Left renal cortex interstitium (tissue), 4 donors: ENCODE measurements at places on chromosomes 7 and 10. TPM values are rescaled to one million over a fixed set of nuclear protein-coding genes. Genes with fewer than 3 reads are reported as not detected.

DNA sequence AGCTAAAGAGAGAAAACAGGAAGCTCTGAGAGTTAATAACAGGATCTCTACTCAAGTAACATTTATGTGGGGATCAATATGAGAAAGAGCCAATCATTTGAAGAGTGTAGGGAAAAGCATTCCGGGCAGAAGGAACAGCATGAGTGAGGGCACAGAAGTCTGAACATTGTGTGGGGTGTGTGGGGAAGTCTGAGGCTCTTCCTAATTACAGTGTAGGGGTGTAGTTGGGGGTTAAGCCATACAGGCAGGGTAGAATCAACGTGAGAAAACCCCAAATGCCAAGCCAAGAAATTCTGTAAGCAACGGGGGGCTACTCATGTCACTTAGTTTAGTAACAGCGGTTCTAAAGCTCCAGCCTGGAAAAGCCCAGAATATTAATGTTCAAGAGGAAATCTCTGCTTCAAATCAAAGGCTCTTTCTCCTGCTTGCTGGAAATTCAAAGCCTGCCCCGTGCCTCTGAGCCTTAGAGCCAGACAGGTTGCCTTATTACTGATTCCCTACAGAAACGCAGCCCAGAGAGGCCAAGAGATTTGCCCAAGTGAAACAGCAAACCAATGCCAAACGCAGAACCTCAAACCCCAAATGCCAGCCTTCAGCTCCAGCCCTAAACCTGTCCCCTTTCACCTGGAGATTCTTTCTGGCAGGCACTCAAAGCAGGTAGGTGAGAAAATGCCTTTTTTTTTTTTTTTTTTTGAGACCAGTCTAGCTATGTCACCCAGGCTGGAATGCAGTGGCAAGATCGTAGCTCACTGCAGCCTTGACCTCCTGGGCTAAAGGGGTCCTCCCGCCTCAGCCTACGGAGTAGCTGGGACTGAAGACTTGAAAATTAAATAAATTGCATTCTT, 36.1 kb downstream of the DNAJB12 start:
- no peak for DNase-seq

DNA sequence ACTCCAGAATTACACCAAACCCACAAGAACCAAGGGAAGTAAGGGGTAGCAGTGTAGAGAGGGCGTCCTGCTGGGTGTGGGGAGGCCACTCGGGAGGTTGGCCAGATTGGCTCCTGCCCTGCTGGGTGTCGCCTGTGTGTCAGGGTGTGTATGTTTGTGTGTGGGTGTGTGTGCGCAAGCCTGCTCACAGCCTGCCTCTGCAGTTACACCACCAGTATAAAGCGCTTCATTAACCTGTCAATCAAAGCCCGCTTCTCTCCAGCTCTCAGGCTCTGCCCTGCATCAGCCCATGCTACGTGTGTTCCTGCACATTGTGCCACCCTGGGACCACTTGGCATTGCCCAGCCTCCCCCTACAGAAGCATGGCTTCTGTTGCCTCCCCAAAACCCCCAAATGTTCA, 83.3 kb upstream of the PAX2 start:
- no peak for DNase-seq

- DNase-seq: no peak
Observed at GRCh38 chr10:125554016-125554703, 128.8 kb downstream of the TEX36 start.

- no peak for DNase-seq
Observed at GRCh38 chr7:122468945-122469344, 164.4 kb upstream of the FEZF1 start.

- DNase-seq: no peak
Observed at GRCh38 chr7:141028767-141029166, 14.0 kb upstream of the MRPS33 start.

DNA sequence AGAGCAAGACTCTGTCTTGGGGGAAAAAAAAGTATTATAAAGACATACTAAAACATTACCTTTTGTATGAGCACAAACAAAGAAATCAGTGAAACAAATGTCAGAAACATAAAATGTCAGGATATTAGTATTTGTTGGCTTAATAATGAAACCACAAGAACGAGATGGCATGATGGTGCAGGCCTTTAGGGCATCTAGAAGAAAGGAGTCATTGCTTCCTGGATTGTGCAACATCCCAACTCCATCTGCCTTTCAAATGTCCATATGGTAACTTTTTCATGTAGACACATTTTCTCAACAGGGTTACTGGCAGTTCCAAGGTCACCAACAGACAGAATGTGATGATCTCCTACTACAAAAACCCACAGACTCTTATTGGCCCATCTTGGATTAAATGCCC, 96.6 kb downstream of the ZNF248 start:
- no peak for DNase-seq

DNA sequence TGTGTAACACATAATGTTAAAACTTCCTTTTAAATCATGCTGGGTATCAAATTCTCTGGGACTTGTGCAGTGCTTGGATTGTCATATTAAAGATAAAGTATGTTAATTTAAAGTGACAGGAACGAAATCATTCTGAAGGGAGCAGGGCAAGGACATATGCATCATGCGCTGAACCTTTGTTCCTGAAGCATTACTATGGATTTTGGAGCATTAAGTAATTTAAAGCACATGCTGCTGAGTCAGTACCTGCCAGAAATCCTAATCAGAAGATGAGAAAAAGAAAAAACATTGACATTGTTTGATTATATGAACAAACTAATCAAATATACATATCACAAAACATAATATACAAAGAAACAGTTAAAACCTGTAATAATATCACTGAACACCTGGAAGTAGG, 101.4 kb downstream of the MICU1 start:
- DNase-seq: no peak

GRCh38 chr10:110511734-110512449, 14.2 kb downstream of the DUSP5 start:
- DNase-seq: no peak

GRCh38 chr10:130934293-130935127, 377.0 kb downstream of the TCERG1L start:
- DNase-seq: no peak

GRCh38 chr10:68231106-68231816, 652 bp downstream of the ATOH7 start:
- DNase-seq: no peak

DNA sequence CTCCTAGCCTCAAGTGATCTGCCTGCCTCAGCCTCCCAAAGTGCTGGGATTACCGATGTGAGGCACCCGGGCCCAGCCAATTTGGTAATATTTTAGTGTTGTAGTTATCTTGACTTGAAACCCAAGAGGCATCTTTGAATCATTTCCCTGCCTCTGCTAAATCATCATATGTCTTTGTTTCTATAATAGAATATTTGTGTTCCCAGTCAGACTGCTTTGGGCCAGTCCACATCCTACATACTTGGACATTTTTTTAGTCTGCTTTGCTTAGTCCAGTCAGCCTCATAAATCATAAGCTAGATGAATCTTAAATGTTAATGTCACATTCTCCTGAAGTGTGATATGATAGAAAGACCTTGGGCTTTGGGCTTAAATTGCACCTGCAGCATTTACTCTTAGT, 5.9 kb downstream of the STAM start:
- DNase-seq: no peak

DNA sequence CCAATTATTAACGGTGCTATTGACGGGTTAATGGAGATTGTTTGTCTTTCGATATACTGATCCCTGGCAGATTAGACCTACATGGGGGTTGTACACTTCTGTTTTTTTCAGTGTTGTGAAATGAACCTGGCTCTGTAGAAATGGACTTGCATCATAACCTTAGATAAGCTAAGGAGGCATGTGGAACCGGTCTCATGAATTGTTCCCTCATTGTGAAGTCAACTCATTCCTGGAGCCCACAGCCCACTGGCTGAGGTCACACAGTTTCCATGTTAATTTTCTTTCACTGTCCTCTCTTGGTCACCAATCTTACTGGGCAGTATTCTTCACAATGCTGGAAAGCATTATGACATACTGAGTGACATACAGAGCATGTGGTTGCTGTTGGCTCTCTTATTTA, 202.8 kb downstream of the BMPER start:
- DNase-seq: no peak

- no peak for DNase-seq
Observed at GRCh38 chr10:129122846-129123245, 344.2 kb upstream of the MGMT start.

- DNase-seq: no peak
Observed at GRCh38 chr10:36764823-36765222, 360.6 kb upstream of the ANKRD30A start.

GRCh38 chr7:5629941-5630340, 151.5 kb downstream of the RNF216 start:
- DNase-seq: no peak

- no peak for DNase-seq
Observed at GRCh38 chr10:98316170-98316569, 48.2 kb upstream of the LOXL4 start.

- DNase-seq: no peak
Observed at GRCh38 chr7:125823538-125823937, 893.9 kb upstream of the POT1 start.

DNA sequence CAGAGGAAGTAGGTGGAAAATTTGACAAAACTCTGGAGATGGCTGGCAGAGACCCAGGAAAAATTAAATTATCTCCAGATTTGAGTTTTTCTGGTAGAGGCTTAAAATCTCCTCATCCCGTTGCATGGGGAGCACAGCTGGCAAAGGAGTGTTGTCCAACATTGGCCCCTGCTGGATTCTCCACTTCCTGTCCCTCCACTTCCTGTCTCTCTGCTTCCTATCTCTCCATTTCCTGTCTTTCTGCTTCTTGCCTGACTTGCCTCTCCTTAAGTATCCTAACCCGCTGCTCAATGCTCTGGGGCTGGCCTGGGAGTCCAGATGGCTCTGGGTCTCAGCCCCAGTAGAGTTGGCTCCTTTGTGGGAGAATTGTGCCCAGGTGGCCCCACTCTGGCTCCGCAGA, 65.8 kb upstream of the EMX2 start:
- DNase-seq: no peak

DNA sequence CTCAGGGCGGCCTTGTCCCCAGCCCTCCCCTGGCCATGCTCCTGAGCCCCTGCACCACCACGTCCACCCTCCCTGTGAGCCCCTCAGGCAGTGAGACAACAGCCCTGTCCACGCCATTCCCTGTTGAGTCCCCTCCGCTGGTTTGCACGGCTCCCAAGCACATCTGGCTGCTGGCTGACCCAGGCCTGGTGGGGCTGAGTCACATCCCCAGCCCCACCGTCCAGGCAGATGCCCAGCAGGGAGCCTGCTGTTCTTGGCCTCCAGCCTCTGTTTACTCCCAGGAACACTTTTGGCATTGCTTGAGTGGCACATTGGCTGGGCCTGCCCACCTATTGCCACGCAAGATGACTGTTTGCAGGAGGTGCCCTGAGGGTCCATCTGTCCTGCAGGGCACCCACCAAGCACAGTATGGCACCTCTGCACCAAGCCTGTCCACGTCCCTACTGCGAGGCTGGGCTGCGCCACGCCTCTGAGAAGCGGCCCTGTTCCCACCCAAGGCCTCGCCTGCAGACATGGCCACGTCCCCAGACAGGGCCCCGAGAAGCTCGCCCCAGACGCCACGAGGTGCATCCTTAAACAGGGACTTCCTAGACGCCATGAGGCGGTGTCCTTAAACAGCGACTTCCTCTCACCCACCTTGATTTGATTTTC, 48.4 kb upstream of the INPP5A start:
- DNase-seq: no peak

DNA sequence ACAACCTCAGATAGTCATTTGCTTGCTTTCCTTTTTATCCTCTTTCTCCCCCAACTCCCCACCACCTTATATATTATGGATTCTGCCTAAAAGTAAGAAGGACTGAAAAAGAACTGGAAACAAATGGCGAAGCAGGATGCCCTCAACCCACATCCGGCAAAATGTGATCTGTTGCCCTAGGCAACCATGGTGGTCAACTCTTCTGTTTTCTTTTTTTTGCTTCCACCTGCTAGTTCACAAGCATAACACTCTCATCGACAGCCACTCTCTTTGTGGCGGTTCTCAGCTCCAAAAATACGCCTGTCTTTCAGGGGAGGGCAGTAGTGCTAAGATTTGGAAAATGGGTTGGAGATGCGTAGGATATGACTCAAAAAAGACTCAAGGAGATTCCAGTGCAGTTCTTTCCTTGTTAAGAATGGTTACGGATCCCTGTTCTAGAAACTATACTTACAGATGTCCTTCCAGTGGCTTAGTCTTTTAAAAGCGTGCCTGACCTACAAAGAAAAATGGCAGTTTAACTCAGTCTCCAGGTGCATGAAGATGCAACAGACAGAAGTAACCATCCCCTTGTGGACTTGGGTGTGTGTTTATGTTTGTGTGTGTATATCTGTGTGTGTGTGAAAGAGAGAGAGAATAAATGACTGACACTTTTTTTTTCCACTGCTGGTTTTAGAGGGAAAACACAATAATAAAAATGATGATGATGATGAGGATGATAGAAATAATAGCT, 10.7 kb downstream of the APBB1IP start:
- no peak for DNase-seq

GRCh38 chr10:45581582-45582385, 90.8 kb downstream of the ZFAND4 start:
- no peak for DNase-seq

DNA sequence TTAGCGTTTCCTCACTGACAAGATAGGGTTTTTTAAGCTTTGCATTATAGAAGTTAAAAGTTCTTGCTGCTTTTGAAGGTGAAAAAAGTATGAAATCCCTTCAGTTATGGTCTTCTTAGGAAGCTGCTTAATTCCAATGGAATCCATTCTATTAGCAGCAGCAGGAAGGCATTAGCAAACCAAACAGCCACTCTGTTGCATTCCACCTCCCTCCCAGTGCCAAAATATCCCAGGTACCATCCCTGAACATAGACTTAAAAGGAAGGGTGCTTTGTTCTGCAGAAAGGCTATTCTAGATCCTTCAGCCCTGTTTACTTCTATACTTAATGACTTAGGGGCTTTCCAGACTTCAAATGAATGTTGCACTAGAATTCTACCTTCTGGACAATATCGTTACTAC, 23.8 kb downstream of the ENO4 start:
- DNase-seq: no peak

GRCh38 chr10:123988694-123989093, 97.1 kb upstream of the CPXM2 start:
- DNase-seq: no peak

GRCh38 chr7:119720541-119720940, 552.4 kb upstream of the KCND2 start:
- DNase-seq: no peak

- no peak for DNase-seq
Observed at GRCh38 chr10:9786576-9786975, 1231.1 kb upstream of the CELF2 start.

GRCh38 chr10:104274762-104275721, 6.1 kb downstream of the GSTO2 start:
- peak; percentile 70 for DNase-seq

- no peak for DNase-seq
Observed at GRCh38 chr10:52028523-52028858, 285.6 kb upstream of the DKK1 start.

- DNase-seq: no peak
Observed at GRCh38 chr7:144019457-144019856, 19.3 kb downstream of the OR6B1 start.

The MRLN gene
- 0.90 TPM for polyA plus RNA-seq

The ZNF853 gene
- 15.7 TPM for polyA plus RNA-seq

The CACNB2 gene
- 5.7 TPM for polyA plus RNA-seq

The LRMDA gene
- polyA plus RNA-seq: 21.6 TPM

The NAT16 gene
- polyA plus RNA-seq: not detected

The TAS2R39 gene
- polyA plus RNA-seq: not detected

The HMX3 gene
- not detected for polyA plus RNA-seq

The SORCS3 gene
- 3.8 TPM for polyA plus RNA-seq

The LRIT1 gene
- polyA plus RNA-seq: not detected

The SEMA3D gene
- polyA plus RNA-seq: 39.8 TPM

The HECW1 gene
- 11.2 TPM for polyA plus RNA-seq
